Putamen (tissue), 1 donor: ENCODE measurements at places on chromosomes 2 and 18.

- no peak for DNase-seq
Observed at GRCh38 chr18:61664419-61665084, 228.3 kb downstream of the RNF152 start.

- DNase-seq = no peak
Observed at GRCh38 chr2:210267698-210268097, 42.5 kb upstream of the ACADL start.

- DNase-seq = peak; percentile 80
Observed at GRCh38 chr18:35005963-35006577, 35.1 kb upstream of the MAPRE2 start.

GRCh38 chr2:120341977-120342376, 4.0 kb upstream of the INHBB start:
- DNase-seq = no peak

DNA sequence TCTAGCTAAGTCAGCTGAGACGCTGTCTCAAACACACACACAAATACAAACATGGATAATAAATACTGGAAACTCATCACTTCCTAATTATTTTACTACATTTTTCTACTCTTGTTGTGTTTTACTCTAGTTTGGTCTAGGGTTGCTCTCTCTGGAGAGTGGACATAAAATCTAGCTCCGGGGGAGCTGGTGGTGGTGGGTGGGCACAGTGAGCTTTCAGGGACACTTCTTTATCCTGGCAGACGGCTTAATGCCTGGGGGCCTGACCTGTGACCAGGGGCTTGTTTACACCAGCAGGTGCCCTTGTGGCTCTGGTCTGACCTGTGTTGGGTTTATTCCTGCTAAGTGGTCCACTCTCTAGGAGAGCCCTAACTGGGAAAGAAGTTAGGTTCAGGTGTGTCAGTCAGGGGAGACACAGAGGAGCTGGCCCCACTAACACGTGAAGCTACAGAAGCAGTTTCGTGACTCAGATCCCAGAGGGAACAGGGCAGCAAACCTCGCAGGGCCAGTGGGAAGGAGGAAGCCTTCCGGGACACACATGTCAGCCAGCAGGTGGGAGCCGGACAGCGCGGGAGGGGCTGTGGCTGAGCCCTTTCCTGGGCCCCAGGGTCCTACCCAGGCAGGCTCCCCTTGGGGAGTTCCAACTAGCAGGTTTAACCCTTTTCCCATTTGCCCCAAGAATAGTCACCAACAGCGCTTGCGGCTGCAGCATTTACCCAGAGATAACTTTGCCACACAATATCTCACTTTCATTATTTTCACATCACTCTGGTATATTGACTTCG, 22.5 kb upstream of the BOK start:
- DNase-seq = no peak

DNA sequence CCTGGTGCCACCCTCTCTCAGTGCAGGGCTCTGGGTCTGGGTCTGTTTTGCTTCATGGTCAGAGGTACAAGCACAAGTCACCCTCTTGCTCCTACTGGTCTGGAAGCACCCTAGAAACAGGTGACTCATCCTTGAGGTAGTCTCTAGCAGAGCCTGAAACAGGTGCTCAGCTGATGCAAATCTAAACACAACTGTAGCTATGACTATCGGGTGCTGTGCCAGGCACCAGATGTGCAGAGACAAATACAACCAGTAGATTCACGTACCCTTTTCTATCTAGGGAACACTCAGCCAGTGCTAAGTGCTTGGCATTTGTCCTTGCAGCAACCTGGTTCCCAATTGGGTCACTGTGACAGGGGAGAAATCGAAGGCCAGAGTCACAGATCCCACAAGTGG, 140.9 kb upstream of the MYCN start:
- no peak for DNase-seq

GRCh38 chr18:36638224-36638623, 190.6 kb downstream of the TPGS2 start:
- no peak for DNase-seq
